ENCODE measurements at places on chromosomes 2 and 18.

GRCh38 chr2:66696886-66697285 lies 262.0 kb downstream of the MEIS1 start:
- DNase-seq, result no peak

- DNase-seq, result no peak
Observed at GRCh38 chr18:76643996-76644395, 149.0 kb upstream of the ZNF516 start.

GRCh38 chr18:73556904-73557303 lies 590.7 kb downstream of the FBXO15 start:
- no peak for DNase-seq

- DNase-seq, result no peak
Observed at GRCh38 chr2:59959944-59960343, 593.5 kb downstream of the BCL11A start.

- no peak for DNase-seq
Observed at GRCh38 chr2:178954049-178954448, 95.9 kb downstream of the CCDC141 start.

DNA sequence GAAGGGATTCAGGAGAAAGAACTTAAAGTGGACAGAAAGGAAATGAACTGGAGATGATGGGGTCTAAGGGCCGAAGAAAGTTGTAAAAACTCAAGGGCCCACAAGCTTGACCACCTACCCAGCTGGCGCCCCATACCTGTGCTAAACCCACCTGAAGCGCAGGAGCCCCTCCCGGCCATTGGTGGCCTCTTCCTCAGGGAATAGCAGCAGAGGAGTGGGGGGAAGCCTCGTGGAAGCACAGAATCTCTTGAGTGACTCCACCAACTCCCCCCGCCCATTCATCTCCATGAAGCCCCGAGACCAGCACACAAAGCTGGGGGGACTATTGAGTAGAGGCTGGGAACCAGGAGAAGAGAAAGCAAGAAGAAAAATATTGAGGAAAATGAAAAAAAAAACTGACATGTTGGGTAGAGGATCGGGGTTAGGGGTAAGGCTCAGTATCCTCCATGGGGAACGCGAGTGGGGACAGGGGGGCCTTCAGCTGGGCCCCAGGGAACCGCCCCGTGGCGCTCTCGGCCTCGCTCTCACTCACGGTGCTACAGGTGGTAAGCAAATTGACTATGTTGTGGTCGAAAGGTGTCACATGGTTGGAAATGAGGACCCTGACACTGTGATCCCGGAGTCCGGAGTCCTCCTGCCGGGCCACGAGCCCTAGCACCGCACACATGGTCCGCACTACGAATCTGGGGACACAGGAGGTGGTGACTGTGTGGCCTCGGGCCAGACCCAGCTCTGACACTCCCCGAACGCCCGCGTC lies 728 bp downstream of the AUP1 start:
- no peak for DNase-seq

- no peak for DNase-seq
Observed at GRCh38 chr2:160925956-160926355, 234.3 kb upstream of the TANK start.

- no peak for DNase-seq
Observed at GRCh38 chr2:81650048-81650971, 1345.8 kb upstream of the LRRTM1 start.

GRCh38 chr2:182836451-182836850 lies 30.0 kb downstream of the FRZB start:
- DNase-seq, result no peak

DNA sequence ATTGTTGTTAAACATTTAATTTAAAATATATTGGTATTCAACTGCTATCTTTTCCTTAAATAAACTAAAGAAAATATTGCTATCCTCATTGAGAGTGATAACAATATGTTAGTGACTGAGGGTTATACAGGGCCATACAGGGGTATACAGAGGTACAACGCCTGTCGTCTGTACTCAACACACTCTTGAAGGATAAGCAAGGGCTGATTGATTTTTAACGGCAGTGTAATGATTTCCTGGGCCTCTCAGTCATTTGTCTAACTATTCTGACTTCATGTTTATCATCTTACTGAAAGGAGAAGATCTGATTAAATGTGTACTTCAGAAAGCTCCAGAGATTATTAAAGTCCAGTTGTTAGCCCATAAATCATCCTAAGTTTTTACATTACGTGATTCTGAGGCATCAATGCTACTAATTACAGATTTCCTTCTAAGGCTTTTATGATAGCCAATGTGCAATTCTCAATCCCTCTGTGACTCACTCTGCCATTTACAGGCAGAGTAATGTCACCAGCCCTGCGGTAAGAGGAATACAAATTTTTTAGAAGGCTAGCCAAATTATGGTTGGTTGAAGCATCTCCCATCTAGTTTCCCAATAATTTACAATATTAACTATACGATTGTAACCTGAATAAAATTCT lies 893.0 kb upstream of the CHAC2 start:
- DNase-seq, result no peak

DNA sequence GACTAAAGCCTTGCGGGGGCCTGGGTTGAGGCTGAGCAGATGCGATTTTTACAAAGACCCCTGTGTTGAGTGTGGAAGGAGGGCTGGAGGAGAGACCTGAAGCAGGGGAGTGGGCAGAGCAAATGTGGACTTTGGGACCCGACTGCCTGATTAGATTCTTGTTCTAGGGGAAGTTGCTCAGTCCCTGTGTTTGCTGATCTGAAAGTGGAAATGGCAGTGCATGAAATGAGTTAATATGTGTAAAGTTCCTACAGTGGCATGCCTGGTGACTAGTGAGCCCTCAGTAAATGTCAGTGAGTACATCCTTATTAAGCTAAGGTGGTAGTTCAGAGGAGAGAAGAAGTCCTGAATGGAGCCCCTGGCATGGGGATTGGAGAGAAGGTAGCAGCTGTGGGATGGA lies 52.3 kb downstream of the ARMC9 start:
- DNase-seq, result no peak

DNA sequence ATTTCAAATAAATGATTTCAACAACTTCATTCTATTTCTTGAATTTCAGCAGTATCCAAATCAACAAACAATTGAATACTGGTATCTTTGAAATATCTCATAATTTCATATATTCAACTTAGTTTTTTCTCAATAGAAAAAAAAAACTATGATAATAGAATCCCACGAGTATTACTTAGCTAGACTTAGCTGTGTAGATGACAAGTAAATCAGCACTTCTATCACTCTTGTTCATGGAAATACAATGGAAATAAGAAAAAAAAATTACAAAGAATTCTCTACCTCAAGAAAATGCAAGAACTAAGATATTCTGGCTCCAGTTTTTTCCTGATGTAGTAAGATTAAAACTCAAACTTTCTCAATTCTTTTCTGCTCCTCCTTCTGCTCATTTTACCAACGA lies 256.2 kb upstream of the KYNU start:
- DNase-seq, result no peak

DNA sequence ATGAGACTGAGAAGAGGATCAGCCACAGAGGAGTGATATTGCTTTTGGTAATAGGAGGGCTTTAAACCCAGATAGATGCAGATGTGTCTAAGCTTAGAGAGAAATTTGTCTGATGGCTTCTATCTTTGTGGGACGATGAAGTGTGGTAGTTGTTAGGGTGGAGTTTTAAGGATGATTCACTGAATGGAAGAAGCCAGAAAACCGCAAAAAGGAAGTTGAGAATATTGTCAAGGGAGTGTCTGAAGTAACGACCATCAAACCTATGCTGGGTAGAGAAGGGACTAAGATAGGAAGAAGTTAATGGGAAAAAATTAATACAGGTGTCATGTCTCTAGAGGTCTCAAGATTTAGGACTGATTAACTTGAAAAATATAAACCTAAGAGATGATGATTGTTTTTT lies 195.6 kb upstream of the MC4R start:
- DNase-seq, result no peak

DNA sequence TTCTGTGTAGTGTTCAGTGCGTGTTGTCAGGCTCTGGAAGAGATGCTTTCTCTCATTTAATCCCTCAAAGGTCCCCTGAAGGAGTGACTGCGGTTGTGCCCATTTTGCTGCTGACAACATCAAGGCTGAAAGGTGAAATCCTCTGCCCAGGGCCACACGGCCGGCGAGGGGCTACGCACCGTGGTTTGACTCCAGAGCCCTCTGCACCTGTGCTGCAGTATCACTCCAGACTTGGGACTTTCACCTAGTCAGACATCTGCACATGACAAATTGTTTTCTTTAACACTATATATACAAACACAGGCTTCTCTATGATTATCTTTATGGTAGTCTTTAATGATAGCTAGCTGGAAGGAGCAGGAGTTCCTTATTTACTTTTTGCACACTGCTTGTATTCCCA lies 90.2 kb downstream of the ARMC9 start:
- no peak for DNase-seq

DNA sequence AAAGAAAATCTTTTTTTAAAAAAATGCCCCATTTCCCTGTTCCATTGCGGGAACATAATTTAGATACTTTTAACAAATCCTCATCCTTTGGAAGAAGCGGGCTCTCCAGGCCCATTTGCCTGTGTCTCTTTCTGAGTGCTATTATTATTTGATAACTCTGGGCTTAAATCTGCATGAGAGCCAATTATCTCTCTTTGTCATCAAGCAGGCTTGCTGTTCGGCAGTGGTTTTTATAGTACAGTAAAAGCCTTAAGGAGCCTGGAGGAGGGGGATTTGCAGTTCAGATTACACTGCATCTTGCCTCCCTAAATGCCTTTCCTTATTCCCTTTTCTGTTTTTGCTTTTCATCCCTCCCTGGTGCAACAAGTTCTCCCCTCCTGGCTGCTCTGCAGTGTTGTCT lies 50.6 kb downstream of the CELF4 start:
- no peak for DNase-seq

- DNase-seq, result no peak
Observed at GRCh38 chr18:7740821-7741220, 173.7 kb downstream of the PTPRM start.

DNA sequence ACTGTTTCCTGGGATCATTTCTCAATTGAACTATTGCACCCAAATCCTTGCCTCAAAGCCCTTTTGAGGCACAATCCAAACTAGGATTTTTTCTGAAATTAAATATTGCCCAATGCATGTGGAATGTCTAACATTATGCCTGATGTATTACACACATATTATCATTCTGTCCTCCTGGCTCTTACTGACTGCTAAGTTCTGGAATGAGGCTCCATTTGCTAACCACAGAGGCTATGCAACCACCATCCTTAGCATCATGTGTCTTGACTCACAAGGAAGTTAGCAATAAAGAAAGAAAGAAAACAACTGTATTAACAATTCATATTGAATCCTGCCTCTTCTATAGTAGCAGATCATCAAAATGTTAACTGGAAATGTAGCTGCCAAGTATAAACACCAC lies 1142.7 kb downstream of the CNTNAP5 start:
- no peak for DNase-seq

DNA sequence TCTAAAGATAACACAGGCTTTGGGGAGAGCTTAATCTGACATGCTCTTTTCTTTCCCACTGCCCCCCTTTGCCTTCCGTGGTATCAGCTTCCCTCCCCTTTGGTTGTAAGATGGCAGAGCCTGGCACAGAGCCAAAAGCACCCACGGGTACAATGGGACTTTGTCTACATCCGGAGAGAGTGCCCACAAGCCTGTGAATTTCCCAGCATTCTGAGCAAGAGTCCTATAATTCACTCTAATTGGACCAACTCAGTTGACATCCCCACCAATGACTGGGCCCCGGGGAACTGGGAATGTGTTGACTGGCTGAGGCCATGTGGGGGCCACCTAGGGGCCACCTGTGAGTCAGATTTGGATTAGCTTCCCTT lies 20.1 kb upstream of the C2orf72 start:
- DNase-seq, result no peak

GRCh38 chr2:1986166-1986565 lies 241.9 kb upstream of the PXDN start:
- DNase-seq, result no peak

DNA sequence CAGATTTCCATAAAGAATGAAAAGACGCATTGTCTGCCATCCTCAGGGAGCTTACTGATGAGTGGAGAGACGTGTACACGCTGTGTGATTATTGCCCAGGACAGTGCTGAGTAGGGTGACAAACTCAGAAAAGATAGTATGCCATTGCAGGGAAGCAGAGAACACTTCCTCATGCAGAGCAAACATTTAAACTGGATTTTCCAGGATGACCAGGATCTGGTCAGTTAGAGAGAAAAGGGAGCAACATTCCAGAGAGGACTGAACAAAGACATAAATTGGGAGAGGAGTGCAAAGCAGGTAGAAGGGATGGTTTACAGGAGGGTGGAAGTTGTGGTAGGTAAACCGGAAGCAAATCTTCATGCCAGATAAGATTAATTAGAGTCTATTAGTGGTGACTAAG lies 2.3 kb downstream of the SLC9A2 start:
- DNase-seq, result no peak

GRCh38 chr2:20091305-20091991 lies 40.0 kb upstream of the LAPTM4A start:
- DNase-seq, result no peak

DNA sequence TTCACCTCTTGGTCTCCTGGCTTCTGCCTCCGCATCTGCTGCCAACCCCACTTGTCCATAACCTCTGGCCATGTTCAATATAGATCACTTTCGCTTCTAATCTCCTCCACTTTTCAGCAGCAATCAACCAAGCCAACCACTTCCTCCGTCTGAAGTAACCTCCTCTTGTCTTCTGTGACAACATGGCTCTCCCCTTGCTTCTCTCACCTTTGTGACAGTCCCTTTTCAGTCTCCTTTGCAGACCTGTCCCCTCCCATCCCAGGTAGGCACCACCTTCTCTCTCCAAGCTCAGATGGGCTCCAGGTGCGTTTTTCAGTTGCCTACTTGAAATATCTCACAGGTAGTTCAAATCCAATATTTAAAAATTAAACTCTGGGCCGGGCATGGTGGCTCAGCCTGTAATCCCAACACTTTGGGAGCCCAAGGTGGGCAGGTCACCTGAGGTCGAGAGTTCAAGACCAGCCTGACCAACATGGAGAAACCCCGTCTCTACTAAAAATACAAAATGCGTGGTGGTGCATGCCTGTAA lies 4.7 kb upstream of the PSD4 start:
- DNase-seq, result no peak

DNA sequence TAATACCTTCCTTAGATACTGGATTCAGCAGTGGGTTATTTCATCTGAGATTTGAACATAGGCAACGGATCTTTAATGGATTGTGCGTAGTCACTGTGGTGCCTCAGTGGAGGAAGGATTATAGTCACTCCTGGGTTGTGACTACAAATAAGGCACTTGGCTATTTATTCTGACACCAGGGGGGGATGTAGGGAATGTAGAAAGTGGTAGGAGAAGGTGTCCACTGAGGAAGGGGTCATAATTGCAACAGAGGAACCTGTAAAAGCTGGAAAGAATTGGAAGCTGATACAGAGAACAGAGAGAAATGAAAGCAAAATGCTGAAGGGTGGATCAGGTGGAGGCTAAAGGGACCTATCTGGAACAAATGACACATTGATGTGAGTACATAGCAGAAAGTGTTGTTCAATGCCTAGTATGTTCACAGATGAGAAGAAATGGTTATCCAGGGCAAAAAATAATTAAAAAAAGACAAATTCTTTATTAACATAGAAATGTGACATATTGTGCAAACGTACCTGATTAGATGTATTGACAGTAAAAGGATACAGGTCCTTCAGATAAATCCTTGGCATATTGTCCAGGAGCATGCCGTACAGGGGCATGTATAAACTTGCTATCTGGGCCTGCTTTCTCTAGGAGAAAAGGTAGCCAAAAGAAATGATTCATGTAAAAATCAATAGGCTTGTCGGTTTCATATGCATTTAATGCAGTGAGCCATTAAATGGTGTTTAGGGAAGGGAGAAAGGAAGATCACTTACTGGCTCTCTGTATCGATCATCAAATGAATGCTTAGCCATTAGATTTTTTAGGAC lies 91.2 kb upstream of the CCDC195 start:
- no peak for DNase-seq

- no peak for DNase-seq
Observed at GRCh38 chr18:37346048-37346447, 219.6 kb downstream of the CELF4 start.

- DNase-seq, result no peak
Observed at GRCh38 chr2:192218970-192219369, 24.2 kb upstream of the TMEFF2 start.

Measured in activated CD4-positive, CD25-positive, alpha-beta regulatory T cell (primary cell).